PC-3 (cell line): ENCODE measurements at places on chromosomes 2 and 18. TPM values are rescaled to one million over a fixed set of nuclear protein-coding genes. Genes with fewer than 3 reads are reported as not detected.
A peak's percentile ranks its signal among the peaks of the same experiment; 100 is the strongest.

Gene HOXD12
- not detected in 2 replicates for total RNA-seq

Gene ADI1
- 89.8 and 97.8 TPM in 2 replicates for total RNA-seq

Gene B4GALT6
- 1.4 and 2.4 TPM in 2 replicates for total RNA-seq

Gene TMEM169
- total RNA-seq, result not detected in 2 replicates

DNA sequence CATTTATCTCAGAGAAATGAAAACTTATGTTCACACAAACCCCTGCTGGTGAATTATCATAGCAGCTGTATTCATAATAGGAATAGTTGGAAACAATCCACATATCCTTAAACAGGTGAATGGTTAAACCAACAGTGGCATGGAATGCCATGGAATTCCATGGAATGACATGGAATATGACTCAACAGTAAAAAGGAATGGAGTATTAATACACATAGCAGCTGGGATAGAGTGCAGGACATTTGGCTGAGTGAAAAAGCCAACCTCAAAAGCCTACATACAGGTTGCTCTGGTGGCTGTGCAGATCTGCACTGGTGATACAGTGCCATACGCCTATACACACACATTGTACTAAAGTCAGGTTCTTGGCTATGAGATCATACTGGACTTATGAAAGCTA lies 69.5 kb downstream of the FAM168B start:
- H3K27me3 ChIP-seq, result no peaks in the 10 kb centered on the region
- peak; percentile 34 for DNase-seq
- no peaks in the 10 kb centered on the region for H3K4me1 ChIP-seq
- no peak overlapping the region for H3K4me3 ChIP-seq

- DNase-seq, result peak; percentile 27
- H3K4me3 ChIP-seq, result no peak overlapping the region
- no peaks in the 10 kb centered on the region for H3K27me3 ChIP-seq
- no peak overlapping the region for H3K27ac ChIP-seq
- H3K4me1 ChIP-seq, result peaks cover 13% of the 10 kb centered on the region
Measured at GRCh38 chr18:8052237-8052701, 485.2 kb downstream of the PTPRM start.

DNA sequence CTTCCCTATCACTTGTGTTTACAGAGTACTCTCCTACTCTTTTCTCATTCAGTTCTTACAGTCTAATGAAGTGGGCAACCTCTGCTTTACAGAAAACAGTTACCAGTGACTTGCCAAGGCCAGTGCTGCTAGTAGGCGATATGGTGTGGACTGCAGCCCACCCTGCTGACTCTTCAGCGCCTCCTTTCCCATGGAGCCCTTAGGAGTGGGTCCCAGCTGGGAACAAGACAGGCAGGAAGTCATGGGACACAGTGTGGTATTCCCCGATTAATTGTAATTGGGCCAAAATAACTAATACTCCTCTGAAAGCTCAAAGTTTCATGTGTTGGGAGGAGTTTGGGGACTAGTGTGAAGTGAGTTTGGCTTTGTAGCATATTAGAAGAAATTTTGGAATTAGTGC lies 120.1 kb upstream of the EML6 start:
- no peak overlapping the region for H3K27ac ChIP-seq
- peaks cover 16% of the 10 kb centered on the region; the same call in 1 of the 2 replicates for H3K4me1 ChIP-seq
- H3K27me3 ChIP-seq, result no peaks in the 10 kb centered on the region
- H3K4me3 ChIP-seq, result no peak overlapping the region
- H3K36me3 ChIP-seq, result peaks cover 34% of the 10 kb centered on the region; the same call in 1 of the 2 replicates

DNA sequence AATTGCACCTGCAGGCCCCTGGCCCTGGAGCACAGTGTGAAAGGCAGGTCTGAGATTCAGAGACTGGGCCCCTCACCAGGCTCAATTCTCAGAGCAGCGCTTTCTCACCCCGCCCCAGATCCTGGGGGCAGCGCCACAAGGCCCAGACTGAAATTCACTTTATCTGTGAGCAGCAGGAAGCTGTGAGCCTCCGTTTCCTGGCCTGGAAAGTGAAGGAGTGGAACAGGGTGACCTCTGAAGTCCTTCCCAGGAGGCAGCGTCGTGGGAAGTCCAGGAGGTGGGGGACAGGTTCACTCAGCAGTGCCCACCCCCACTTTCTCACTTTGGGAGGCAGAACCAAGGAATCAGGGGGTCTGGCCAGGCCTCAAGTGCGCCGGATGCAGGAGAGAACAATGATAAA lies 235.4 kb downstream of the NDUFA10 start:
- no peak for DNase-seq
- no peaks in the 10 kb centered on the region for H3K4me1 ChIP-seq
- no peaks in the 10 kb centered on the region for H3K36me3 ChIP-seq

GRCh38 chr2:192127434-192127833 lies 67.3 kb downstream of the TMEFF2 start:
- DNase-seq, result no peak
- no peaks in the 10 kb centered on the region for H3K36me3 ChIP-seq
- no peak overlapping the region for H3K27ac ChIP-seq
- no peak overlapping the region for H3K4me3 ChIP-seq

DNA sequence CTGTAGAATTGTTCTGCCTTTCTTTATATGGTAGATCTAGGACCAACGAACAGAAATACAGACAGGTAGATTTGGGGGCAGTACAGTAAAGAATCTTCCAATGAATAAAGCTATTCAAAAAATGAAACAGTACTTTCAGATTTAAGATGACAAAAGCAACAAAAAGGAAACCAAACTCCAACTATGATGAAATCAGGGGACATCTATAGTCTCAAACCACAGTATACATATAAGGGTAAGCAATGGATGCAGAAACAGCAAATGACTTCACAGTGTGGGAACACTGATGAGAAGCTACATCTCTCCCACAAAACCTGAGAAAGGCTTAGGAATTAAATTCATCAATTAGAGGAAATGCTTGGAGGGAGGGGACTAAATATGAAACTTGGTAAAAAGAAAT lies 202.5 kb downstream of the CTNNA2 start:
- H3K36me3 ChIP-seq, result no peaks in the 10 kb centered on the region
- H3K27ac ChIP-seq, result no peak overlapping the region
- no peaks in the 10 kb centered on the region for H3K4me1 ChIP-seq
- no peak for DNase-seq
- no peak overlapping the region for H3K4me3 ChIP-seq
